ENCODE measurements at places on chromosomes 11 and 22.

GRCh38 chr11:108853864-108854263 lies 189.0 kb downstream of the DDX10 start:
- no peak for DNase-seq

GRCh38 chr11:5547982-5548381 lies 358 bp downstream of the OR52H1 start:
- DNase-seq = no peak

- no peak for DNase-seq
Measured at GRCh38 chr11:118406599-118407166, 5.3 kb downstream of the ATP5MG start.

DNA sequence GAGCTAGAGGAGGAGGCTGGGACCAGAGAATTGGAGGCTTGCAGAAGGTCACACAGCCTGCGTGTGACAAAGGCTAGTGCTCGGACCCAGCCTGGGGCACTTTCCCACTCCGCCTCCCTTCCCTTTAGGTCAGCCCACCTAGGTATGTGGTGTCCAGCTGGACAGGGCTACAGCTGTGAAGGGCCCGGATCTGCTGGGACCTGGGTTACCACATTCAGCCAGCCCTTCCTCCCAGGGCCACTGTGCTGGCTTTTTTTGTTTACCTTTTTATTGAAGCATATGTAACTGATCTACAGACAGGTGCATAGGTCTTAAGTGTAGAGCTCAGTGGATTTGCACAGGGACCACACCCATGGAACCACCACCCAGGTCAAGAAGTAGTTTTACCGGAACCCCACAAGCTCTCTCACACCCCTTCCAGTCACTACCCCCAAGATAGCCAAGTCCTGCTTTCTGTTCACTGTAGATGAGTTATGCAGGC lies 8.7 kb downstream of the CAPN5 start:
- DNase-seq = no peak

DNA sequence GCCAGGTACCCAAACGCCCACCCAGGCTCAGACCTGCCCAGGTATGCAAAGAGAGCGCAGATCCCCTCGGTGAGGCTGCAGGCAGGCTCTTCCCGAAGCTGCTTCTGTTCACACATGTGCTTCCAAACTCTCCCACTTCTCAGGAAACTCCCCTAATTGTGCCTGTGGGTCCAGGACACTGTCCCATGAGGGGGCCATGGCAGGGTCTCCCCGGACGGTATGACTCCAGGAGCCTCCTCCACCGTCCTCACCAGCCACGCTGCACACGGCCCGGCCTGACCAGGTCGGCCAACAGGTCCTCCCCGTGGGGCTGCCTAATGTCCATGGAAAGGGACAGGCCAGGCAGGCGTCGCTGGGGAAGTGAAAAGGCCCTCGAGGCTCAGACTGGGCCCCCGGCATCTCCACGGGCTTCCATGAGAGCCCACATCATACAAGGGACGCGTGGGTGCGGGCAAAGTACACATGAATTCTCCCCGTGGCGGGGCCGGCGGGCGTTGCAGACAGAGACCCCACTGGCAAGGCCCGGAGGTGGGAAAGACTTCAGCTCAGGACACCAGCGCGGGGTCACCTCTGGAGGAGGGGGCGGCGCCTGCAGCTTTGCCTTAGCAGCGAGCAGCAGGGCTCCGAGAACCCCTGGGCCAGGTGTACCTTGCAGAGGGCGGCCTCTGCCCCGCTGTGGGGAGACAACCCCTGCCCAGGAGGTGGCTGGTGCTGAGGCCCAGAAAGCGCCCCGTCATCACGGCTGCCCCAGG lies 526.1 kb downstream of the BRD1 start:
- no peak for DNase-seq

- no peak for DNase-seq
Measured at GRCh38 chr22:40331706-40332105, 14.6 kb upstream of the ADSL start.

- no peak for DNase-seq
Measured at GRCh38 chr22:17359501-17359900, 9.8 kb upstream of the CECR2 start.

GRCh38 chr22:19807161-19807913 lies 46.8 kb downstream of the TBX1 start:
- no peak for DNase-seq

GRCh38 chr22:46122511-46122971 lies 27.8 kb upstream of the PPARA start:
- DNase-seq = no peak

DNA sequence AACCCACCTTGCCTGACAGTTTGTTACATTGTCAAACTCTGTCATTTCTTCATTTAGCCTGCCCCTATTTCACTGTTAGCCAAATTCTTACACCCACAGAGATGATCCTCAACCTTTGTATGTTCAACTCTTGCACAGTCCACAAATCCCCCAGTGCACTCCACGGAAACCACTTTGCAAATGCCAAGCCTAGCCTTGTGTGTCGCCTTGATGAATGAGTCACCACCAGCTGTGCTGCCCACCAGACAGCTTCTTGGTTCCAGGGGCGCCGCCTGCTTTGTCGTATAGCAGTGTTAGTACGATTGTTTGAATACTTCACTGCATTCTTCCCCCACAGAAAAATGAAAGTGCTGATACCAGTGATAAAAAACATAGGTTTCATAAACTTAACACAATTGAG lies 686.3 kb downstream of the NTM start:
- no peak for DNase-seq

GRCh38 chr11:110762590-110762989 lies 50.4 kb upstream of the ARHGAP20 start:
- DNase-seq = no peak

DNA sequence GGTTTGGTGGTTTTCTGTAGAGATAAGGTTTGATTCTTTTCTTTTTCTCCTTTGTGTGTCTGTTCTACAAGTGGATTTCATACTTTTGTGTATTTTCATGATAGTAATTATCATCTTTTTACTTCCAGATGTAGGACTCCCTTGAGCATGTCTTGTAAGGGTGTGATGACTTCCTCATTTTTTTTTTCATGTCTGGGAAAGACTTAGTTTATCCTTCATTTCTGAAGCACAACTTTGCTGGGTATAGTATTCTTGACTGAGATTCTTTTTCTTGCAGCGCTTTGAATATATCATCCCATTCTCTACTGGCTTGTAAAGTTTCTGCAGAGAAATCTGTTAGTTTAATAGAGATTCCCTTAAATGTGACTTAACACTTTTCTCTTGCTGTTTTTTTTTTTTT lies 32.9 kb downstream of the MADD start:
- DNase-seq = no peak

DNA sequence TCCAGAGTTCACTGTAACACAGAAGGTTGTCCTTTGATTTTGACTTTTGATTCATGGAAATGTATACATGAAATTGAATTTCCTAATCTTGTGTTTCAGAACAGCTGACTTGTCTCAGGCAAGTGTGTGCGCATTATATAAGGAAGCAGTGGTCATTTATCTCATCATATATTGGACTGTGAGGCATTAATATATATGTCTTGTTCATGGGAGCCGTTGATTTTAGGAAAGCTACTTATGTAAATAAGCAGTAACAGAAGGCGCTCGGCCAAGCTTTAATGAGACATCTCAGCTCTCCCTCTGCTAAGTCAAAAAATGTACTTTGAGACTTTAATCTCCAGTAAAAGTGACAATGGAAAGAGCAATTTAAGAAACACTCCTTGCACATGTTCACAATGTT lies 100.5 kb downstream of the PDHX start:
- no peak for DNase-seq

Data from kidney glomerular epithelial cell (primary cell).